ENCODE measurements at places on chromosomes 5 and 9. TPM values are rescaled to one million over a fixed set of nuclear protein-coding genes. Genes with fewer than 3 reads are reported as not detected.

DNA sequence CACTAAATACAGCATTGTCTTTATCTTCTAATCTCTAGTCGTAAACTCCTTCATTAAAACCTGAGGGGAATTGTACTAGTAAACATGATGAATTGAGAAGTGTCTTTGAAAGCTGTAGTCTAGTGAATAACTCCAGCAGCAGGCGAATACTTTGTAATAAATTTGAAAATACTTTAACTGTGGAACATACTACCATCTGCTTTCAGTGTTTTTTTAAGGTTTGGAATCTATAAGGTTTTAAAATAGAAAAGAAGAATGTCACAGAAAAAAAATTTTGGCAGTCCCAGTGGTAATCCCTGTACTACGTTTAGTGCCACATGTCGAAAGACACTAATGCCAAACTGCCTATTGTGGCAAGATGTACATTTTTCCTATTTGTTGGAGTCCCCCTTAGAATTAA, 379.0 kb upstream of the NUDT12 start:
- DNase-seq: no peak

GRCh38 chr9:138068601-138069035, 191.0 kb downstream of the CACNA1B start:
- no peak for DNase-seq

DNA sequence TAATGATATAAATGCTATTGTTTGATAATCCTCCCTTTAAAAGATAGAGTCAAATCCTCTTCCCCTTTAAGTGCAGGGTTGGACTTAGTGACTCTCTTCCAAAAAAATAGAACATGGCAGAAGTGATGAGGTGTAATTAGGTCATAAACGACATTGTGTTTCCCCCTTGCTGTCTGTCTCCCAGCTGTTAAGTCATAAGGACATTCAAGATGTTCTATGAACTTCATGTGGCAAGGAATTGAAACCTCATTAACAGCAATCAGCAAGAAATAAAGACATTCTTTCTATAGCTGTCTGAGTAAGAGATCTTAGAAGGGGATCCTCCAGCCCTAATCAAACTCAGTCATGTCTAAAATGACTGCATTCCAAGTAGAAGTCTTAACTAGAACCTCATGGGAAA, 3.3 kb upstream of the SLC25A46 start:
- DNase-seq: no peak

NR5A1 gene
- not detected for total RNA-seq

GRCh38 chr9:114461468-114461867, 43.8 kb downstream of the WHRN start:
- no peak for DNase-seq

DNA sequence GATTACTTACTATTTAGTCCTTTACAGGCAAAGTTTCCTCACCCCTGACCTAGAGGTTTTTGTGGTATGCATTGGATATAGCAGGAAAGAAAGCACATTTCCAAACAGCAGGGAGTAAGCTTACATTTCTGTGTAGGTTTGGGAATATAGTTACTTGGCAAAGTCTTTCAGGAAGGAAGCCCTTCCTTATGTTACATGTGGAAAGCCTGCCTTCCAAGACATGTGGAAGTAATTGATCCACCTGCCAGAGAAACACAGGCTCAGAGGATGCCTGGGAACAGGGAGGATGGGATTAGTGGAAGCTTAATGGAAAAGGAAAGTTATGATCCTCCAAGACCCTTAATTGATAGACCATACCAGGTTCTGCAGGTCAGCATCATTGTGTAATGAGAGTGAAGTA, 87.3 kb upstream of the PPP1R2B start:
- DNase-seq: no peak

- DNase-seq: peak; percentile 94
These were observed 93.6 kb upstream of the PITX1 start for GRCh38 chr5:135127439-135128240.

- no peak for DNase-seq
These were observed 128.9 kb downstream of the SLF1 start for GRCh38 chr5:94747371-94747770.

DNA sequence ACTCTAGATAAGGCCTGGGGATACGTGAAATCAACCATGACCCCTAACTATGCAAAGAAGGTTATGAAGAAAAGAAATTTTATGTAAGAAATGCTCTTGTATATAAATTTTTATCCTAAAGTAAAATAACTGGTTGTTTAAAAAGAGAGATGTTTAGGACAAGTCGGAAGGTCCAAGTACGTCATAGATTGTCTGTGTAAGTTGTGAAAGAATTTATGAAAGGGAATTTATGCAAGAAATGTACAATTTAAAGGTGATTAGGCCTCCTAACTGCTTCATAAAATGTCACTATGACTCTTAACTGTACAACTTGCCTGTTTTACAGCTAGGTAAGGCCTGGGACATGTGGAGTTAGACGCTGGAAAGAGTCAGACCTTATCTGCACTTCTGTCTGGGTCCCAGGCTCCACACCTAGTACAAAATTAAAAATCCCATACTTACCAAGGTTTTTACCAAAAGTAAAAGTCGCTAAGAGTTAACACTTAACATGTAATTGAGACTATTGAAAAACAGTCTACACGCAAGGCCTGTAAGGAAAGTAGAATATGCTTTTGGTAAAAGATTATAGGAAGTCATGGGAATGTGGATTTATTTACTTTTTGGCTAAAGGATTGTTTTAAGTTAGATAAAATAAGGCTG, 77.4 kb downstream of the KIAA0825 start:
- DNase-seq: no peak

GADD45G gene
- total RNA-seq: 0.64 TPM

DMRT2 gene
- total RNA-seq: not detected

Measured in fibroblast of villous mesenchyme (primary cell).